ENCODE measurements at places on chromosomes 7 and 10.

DNA sequence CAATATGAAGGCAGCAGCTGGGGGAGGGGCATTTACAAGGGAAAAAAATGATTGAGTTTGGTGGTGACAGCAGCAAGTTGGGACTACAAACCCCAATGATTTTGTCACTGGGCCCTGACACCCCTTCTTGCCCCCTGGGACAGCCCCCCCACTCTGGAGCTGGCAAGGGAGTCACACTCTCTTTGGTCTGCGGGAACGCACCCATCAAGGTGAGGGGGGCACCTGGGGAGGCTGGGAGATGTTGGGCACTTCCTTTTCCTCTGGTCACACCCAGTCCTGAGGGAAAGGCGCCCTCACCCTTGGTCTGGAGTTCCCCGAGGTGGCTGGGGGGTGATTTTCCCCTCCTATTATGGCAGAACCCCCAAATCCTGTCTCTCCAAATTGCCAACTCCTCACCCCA is 24.4 kb downstream of the EPHB4 start:
- no peak for DNase-seq

DNA sequence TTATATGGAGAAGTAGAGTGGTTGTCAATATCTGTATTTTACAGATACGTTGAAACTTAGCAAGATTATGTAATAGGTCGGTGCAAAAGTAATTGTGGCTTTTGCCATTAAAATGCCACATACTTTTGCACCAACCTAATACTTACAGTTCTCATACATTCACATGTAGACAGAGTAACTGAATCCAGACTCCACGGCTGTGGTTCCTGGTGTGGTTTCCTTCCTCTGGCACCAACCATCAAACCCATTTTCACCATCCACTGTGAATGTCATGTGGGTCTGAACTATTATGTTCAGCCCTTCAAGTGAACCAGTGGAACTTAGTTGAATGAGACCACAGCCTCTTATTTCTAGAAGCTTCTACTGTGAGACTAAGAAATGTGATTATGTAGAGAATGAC is 31.5 kb upstream of the SLIT1 start:
- DNase-seq = no peak

DNA sequence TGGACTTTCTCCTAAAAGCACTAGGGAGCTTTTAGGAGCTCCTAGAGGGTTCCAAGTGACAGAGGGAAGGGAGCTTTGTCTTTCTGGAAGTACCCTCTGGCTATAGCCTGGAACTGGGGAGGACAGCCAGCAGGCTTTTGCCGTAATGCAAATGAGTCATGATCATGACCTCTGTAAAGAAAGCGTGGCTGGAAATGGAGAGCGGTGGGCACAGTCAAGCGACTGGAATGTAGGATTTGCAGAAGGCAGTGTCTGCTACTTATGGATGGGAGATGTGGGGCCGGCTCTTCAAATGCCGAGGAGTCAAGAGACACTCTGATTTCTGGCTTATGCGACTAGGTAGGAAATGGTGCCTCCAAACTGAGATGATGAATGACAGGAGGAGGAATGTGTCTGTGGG is 34.6 kb upstream of the PLPP4 start:
- peak; percentile 81 for DNase-seq

DNA sequence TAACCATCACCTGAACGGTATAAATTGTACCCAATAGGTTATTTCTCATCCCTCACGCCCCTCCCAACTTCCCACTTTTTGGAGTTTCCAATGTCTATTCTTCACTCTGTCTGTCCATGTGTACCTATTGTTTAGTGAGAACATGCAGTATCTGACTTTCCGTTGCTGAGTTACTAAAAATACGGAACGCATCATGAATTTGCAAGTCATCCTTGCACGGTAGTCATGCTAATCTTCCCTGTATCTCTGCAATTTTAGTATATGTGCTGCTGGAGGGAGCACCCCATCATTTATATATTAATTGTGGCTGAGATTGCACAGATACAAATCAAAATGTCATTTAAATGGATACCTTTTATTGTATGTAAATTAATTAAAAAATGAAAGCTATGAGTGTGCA is 75.7 kb upstream of the SFMBT2 start:
- no peak for DNase-seq

GRCh38 chr10:42781893-42782445 is 626 bp upstream of the BMS1 start:
- DNase-seq = no peak

DNA sequence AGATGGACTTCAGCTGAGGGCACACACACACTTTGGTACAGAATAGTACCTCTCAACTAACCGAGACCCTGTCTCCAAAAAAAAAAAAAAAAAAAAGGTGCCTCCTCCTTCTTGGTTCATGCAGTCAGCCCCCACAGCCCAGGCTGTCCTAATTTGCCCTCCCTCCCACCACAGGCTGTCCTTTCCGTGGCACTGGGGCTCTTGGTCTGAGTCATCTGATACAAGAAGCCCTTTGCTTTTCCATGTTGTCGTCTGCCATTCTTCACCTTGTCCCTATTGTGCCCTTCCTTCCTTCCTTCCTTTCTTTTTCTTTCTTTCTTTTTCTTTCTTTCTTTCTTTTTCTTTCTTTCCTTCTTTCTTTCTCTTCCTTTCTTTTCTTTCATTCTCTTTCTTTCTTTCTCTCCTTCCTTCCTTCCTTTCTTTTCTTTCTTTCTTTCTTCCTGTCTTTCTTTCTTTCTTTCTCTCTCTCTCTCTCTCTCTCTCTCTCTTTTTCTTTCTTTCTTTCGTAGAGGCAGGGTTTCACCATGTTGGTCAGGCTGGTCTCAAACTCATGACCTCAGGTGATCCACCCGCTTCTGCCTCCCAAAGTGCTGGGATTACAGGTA is 96.0 kb upstream of the IKZF1 start:
- DNase-seq = no peak

DNA sequence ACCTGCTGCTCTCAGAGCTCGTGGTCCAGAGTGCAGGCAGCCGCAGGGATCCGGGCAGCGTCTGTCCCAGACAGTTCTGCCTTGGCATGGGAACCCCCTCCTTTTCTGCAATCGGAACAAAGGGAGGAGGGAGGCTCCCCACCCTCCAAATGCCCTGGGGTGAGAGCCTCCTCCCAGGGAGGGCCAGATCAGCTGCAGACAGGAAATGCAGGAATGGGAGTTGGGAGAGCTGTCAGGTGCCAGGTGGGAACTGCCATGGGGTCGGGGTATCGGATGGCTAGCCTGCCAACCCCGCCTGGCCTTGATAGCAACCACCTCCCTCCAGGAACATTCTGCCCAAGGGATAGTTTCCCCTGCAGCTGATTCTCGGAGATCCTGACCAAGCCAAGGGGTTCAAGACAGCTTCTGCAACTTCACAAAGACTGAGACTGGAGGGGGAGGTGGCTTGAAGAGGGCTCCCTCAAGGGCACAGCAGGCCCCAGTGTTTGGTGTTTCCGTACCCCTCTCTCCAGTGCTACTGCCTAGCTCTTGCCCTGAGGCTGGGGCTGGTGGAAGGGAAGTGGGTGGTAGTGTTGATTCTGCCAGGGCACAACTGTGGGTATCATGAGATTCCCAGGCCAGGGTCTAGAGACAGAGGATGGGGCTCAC is at the start of gene CALML5:
Gene CALML5, minus strand, starts transcription at position 78 of the 648 bp plus-strand sequence. CDS start 132 bp downstream, outside the sequence.
- no peak for DNase-seq

GRCh38 chr10:75508239-75508813 is 76.9 kb downstream of the LRMDA start:
- no peak for DNase-seq

GRCh38 chr10:97875391-97875790 is 25.7 kb downstream of the GOLGA7B start:
- no peak for DNase-seq

DNA sequence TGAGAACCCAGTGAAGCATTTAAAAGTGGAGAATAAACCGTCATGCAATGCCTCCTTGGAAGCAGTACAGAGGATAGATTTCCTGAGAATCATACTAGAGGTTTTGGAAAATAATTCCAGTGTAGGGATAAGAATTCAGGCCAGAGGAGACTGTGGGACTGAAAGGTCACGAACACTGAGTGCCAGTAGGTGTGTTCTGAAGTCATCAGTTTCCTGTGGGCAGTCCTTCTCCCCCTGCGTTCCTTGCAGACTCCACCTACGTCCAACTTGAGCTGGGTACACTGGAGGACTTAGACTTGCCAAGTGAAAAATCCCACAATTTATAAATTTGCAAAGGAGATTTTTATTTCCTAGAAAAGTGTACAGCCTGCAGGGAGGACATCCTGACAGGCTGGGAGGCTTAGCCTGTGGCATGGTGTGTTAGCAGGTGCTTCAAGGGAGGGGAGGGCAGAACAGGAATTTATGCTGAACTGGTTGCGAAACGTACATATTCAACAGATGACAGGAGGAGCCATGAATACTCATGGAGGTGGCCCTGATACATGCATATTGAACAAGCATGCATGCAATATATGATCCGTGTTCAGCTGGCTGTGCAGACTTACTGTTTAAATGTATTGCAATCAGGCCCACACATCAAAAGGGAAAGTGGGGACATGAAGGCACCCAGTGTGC is 72.9 kb upstream of the POM121L12 start:
- DNase-seq = no peak

- no peak for DNase-seq
Measured at GRCh38 chr7:128933180-128933891, 4.4 kb upstream of the IRF5 start.

DNA sequence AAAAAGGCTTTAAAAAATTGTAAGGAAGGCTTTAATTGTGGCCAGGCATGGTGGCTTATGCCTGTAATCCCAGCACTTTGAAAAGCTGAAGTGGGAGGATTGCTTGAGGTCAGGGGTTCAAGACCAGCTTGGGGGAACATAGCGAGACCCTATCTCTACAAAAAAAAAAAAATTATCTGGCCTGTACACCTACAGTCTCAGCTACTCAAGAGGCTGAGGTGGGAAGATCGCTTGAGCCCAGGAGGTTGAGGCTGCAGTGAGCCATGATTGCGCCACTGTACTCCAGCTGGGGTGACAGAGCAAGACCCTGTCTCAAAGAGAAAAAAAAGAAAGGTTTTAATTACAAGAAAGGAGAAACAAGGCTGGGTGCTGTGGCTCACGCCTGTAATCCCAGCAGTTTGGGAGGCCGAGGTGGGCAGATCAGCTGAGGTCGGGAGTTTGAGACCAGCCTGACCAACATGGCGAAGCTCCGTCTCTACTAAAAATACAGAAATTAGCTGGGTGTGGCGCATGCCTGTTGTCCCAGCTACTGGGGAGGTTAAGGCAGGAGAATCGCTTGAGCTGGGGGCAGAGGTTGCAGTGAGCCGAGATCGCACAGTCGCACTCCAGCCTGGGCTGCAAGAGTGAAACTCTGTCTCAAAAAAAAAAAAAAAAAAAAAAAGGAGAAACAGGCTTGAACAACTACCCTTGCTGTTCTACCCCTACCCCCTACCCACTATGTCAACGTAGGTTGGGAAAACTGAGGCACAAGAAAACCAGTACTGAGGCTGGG is 83.7 kb downstream of the CARD11 start:
- DNase-seq = no peak

DNA sequence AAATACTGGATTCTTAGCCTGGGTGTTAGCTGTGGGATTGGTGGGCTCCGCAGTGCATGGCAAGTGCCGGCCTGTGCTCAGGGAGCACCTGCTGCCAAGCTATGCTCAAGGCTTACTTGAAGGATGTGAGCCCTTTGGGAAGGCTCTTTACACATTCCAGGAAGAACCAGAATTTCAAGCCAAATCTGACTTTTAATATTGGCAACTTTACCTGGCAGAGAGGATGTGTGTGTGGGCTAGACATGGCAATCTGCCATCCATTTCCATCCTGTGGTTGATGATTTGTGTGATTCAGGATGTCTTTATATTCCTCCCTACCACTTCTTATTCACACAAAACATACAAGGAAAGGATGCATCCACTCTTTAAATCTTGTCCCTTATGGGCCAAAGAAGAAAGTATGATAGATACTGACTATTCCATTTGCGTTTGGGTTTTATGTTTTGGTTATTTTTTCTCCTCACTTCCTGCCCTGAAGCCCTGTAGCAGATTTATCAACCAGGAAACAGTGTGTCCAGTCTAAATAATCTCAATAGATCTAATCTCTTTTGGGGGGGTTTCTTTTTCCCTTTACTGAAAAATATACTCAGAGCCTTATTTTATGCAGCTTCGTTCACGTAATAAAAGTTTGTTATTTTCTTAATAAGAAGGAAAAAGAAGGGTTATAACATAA is 247.1 kb downstream of the COBL start:
- no peak for DNase-seq

- no peak for DNase-seq
Measured at GRCh38 chr10:36391405-36391804, 734.0 kb upstream of the ANKRD30A start.

DNA sequence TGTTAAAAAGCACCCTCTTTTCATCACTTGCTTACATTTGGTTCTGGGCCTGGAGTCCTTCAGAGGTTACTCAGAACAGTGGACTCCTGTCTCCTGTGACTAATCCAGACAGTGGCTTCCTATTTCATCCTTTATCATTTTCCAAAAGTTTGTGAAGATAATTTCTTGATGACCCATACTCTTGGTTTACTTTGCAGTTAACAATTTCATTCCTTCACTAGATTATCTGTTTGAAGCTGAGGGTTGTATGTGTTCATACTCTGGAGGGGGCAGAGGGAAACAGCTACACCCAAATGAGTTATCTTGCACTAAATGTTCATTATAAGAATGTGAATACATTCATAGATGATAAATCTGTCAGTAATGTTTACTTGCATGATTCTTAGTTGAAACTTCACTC is 124.7 kb downstream of the ZNF248 start:
- DNase-seq = no peak

- no peak for DNase-seq
Measured at GRCh38 chr10:6780008-6780677, 200.1 kb upstream of the PRKCQ start.

- DNase-seq = peak; percentile 84
Measured at GRCh38 chr7:131480384-131481315, 75.8 kb downstream of the PODXL start.

GRCh38 chr10:34789966-34790506 is 25.1 kb downstream of the PARD3 start:
- DNase-seq = no peak

DNA sequence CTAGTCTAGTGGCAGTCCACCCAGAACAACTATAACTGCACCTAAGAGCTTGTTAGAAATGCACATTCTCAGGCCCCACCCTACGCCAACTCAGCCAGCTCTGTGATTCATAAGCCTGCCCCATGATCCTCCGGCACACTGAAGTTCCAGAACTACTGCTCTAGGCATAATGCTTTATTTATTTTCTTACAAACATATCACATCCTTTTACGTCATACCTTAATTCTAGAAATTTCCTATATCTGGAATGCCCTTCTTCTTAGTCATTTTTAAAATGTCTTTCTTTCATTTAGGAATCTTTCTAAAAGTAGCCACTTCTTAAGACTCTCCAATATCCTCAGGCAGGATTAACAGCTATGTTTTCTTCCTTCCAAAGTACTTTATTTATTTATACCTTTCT is 480.1 kb downstream of the INHBA start:
- DNase-seq = peak; percentile 62

GRCh38 chr10:125190946-125191345 is 30.6 kb upstream of the CTBP2 start:
- no peak for DNase-seq

GRCh38 chr7:128021366-128021765 is 9.9 kb downstream of the LRRC4 start:
- DNase-seq = no peak

Measured in SJSA1 (cell line).